Adipocyte (in vitro differentiated cells): ENCODE measurements at places on chromosomes 5 and 9.

DNA sequence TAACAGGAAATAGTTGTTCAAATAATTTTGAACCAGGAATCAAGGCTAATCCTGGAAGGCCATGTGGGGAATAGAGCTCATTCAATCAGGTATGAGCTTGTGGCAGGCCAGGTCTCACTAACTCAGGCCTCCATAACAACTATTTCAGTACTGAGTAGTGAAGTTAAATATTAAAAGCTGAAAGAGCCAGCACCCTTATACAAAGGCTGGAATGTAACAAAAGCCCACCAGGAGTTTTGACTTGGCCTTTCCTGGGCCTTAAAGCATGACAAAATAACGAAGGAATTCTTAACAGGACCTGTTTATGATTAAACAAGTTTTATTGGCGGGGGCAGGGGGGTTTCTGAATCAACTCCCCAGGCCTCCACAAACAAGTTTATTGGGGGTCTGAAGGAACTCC is 1146.7 kb downstream of the CDH9 start:
- no peak for DNase-seq

DNA sequence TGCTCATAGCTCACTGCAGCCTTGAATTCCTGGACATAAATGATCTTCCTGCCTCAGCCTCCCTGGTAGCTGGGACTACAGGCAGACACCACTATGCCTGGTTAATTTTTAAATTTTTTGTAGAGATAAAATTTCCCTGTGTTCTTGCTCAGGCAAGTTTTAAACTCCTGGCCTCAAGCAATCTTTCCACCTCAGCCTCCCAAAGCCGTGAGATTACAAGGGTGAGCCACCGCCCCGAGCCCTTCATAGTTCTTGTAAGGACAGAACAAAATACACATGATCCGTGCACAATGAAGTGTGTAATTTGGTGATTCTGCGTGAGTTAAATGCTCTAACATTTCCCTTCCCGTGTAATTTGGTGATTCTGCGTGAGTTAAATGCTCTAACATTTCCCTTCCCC is 27.7 kb upstream of the MYO10 start:
- DNase-seq, result no peak

DNA sequence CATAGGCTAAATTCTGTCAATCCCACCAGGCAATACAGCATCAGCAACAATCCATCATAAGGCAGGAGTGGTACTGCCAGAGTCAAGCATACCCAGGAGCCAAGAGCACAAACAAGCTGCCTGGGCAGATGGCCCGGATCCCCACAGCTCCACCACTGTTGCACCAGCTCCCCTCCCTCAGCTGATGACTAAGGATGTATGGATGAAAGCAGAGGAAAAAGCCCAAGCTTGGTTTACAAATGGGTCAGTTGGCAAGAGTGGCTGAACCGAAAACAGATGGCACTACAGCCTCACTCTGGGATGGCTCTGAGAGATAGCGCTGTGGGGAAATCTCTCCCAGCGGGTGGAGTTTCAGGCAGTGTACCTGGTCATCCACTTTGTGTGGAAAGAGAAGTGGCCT is 29.4 kb downstream of the DROSHA start:
- DNase-seq, result no peak

DNA sequence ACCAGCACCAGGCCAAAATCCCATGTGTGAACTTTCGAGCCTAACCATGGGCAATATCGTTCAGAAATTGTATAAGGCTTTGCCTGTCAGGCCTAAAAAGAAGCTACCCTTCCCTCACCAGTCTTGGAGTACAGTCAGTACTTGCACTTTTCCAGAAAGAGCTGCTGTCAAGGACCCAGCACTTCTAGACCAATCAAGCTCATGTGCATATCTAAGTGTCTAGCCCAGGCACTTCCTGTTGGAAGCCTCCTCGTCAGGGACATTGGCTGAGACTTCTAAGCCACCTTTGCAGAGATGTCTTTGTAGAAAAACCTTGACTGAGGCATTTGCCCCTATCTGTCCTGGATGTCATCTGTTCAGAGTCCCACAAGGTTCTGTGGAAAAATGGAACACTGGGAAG is 1930.5 kb downstream of the EFNA5 start:
- no peak for DNase-seq

- DNase-seq, result no peak
Observed at GRCh38 chr9:9492506-9492905, 1120.3 kb downstream of the PTPRD start.

DNA sequence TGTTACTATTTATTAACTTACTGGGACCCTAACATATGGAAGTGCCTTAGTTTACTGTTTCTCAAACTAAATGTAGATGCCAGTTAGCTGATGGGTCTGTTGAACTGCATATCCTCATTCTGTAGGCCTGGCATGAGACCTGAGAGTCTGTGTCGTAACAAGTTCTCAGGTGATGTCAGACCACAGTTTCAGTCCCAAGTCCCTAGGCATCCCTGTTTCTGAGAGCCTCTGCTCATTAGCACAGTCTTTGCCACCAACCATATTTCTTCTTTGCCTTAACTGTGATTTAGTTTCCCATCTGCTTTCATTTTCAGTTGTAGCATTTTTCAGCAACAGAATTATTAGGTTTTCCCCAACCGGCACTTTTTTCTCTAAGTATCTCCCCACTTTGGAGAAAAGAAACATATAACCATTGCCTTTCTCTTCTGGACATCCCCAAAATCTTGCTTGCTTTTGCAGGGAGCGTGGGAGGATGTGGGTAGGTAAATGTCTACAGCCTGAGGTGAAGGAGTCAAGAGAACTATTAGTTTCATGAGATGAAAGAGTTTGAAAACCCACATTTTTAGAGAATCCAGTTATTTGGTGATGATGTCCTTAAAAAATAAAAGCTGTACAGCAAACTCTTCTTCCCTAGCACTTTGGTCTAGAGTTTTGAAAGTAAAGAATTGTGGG is 74.6 kb downstream of the NUDT12 start:
- DNase-seq, result no peak

- DNase-seq, result no peak
Observed at GRCh38 chr9:70069704-70070103, 26.1 kb downstream of the MAMDC2 start.
